Astrocyte (in vitro differentiated cells and primary cell): ENCODE measurements at places on chromosomes 1 and 21. TPM values are rescaled to one million over a fixed set of nuclear protein-coding genes. Genes with fewer than 3 reads are reported as not detected.

The ANKRD45 gene
- 1.4 and 1.8 TPM in 2 replicates for total RNA-seq

The OSCP1 gene
- total RNA-seq = 4.2 and 6.3 TPM in 2 replicates

The LPAR3 gene
- 0.70 and 0.91 TPM in 2 replicates for total RNA-seq

The CCDC181 gene
- total RNA-seq = 1.1 and 1.5 TPM in 2 replicates

The PPIAL4G gene
- not detected in 2 replicates for total RNA-seq

The FCRL2 gene
- not detected in 2 replicates for total RNA-seq

The RAD54L gene
- 1.9 and 2.4 TPM in 2 replicates for total RNA-seq

The HFM1 gene
- 0.39 and 0.53 TPM in 2 replicates for total RNA-seq

The MMEL1 gene
- total RNA-seq = not detected in 2 replicates

The LSS gene
- 58.1 and 83.2 TPM in 2 replicates for total RNA-seq

The TNFRSF8 gene
- total RNA-seq = 0.16 and 0.22 TPM in 2 replicates

The SMYD2 gene
- total RNA-seq = 33.7 and 38.6 TPM in 2 replicates

The CAPN2 gene
- 340 and 391 TPM in 2 replicates for total RNA-seq

The ACOT11 gene
- total RNA-seq = 1.5 and 2.7 TPM in 2 replicates

The IGSF3 gene
- 11.7 and 12.7 TPM in 2 replicates for total RNA-seq

The OPRD1 gene
- total RNA-seq = 0.79 and 1.2 TPM in 2 replicates

The CNTN2 gene
- 0.07 and 0.23 TPM in 2 replicates for total RNA-seq

The S100A13 gene
- total RNA-seq = 134 and 172 TPM in 2 replicates

The LCA5L gene
- total RNA-seq = 2.0 and 2.8 TPM in 2 replicates

The OR2T11 gene
- total RNA-seq = not detected in 2 replicates

The TSPAN2 gene
- total RNA-seq = 23.7 and 32.8 TPM in 2 replicates

The CLEC20A gene
- not detected in 2 replicates for total RNA-seq

The CENPF gene
- total RNA-seq = 12.3 and 22.9 TPM in 2 replicates
